ENCODE measurements at places on chromosomes 16 and 17.
A peak's percentile ranks its signal among the peaks of the same experiment; 100 is the strongest.

DNA sequence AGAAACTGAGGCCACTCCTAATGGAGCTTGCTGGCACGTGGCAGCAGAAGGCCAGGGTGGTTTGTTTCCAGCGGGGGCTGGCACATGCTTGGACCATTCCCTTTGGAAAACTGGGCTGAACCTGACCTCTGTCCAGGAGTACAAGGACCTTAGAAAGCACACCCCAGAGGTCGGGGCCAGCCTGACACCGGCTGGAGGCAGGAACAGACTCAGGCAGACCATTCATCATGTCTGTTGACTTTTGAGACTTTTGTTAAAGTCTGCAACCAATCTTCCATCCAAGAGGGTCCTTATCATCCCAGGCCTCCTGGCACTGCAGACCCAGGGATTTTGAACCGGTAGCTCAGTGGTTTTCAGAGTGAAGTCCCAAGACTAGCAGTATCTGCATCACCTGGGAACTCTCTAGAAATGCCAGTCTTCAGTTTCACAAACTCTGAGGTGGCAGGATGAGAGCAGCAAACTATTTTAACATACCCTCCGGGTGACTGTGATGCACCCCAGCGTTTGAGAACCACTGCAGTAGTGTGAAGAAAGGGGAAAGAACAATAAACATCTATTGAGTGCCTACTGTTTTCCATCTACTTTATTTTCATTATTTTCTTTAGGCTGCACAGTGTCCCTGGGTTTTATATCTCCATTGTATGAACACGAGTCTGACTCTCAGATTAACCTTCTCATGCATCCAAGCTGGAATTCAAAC is 145.3 kb upstream of the PLCG2 start:
- DNase-seq = no peak

- DNase-seq = no peak
Observed at GRCh38 chr17:10271106-10271562, 72.7 kb upstream of the GAS7 start.

- no peak for DNase-seq
Observed at GRCh38 chr17:31314782-31315100, 887 bp upstream of the EVI2B start.

GRCh38 chr16:77376358-77376757 is 58.5 kb downstream of the ADAMTS18 start:
- DNase-seq = no peak

GRCh38 chr17:65123757-65124675 is 13.2 kb upstream of the RGS9 start:
- DNase-seq = no peak

- no peak for DNase-seq
Observed at GRCh38 chr17:31381165-31381668, 10.3 kb upstream of the RAB11FIP4 start.

- peak; percentile 55 for DNase-seq
Observed at GRCh38 chr16:63998-64913, 8.2 kb downstream of the RHBDF1 start.

- no peak for DNase-seq
Observed at GRCh38 chr17:28675980-28676379, 14.0 kb downstream of the SUPT6H start.

GRCh38 chr17:82679586-82680465 is 18.7 kb downstream of the RAB40B start:
- DNase-seq = no peak

- DNase-seq = no peak
Observed at GRCh38 chr17:32819035-32819434, 57.9 kb downstream of the MYO1D start.

DNA sequence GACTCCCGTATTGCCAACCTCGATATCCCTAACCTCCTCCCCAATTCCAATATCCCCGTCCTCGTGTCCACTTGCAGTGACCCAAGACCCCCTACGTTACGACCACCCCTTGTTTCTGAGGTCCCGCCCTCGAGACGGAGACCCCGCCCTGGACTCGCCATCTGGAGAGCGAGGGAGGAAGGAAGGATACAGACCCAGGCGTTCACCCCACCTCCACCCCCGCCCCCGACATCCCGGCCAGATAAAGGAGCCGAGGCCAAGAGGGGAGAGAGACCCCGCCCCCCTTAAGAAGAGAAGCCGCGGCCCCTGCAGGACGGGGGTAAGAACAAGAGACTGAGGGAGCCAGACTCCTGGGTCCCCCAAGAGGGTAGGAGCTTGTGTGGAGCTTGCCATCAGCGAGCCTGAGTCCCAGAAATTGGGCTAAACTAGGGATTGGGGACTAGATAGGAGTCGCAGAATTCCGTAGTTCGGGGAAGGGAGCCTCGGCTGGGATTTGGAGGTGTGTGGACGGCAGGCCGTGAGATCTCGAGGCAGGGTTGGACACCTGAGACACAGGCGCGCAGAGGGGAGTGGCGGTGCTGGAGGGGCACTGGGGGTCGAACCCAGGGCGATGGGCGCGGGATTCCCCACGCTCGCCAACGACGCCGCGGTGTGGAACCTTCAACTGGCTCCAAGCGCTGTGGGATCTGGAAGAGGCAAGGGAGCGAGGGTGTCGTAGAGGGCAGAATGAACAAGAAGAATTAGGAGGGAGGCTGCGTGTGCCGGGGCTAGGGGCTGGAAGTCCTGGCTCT is at the start of gene BCL6B:
BCL6B (plus strand) TSS at position 270 of the 791 bp plus-strand sequence. CDS start 622 bp downstream, outside the sequence.
- DNase-seq = no peak

- DNase-seq = peak; percentile 46
Observed at GRCh38 chr16:57531635-57532265, 4.6 kb downstream of the CCDC102A start.

- DNase-seq = no peak
Observed at GRCh38 chr17:35284955-35285354, 42.1 kb downstream of the SLFN5 start.

GRCh38 chr16:53924331-53925106 is 220.6 kb downstream of the FTO start:
- no peak for DNase-seq

DNA sequence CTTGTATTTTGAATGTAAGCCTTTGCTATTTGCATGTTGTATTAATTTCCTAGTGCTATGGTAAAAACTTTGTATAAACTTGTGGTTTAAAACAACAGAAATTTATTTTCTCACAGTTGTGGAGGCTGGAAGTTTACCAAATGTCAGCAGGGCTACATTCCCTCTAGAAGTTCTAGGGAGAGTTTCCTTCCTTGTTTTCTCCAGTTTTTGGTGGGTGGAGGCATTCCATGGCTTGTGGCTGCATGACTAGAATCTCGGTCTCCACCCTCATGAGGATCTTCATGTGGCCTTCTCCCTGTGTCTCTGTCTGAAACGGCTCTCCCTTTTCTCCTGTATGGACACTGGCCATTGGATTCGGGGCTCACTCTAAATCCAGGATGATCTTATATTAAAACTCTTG is 482.2 kb upstream of the GOT2 start:
- DNase-seq = no peak

GRCh38 chr17:65228287-65228686 is 91.1 kb downstream of the RGS9 start:
- DNase-seq = no peak

DNA sequence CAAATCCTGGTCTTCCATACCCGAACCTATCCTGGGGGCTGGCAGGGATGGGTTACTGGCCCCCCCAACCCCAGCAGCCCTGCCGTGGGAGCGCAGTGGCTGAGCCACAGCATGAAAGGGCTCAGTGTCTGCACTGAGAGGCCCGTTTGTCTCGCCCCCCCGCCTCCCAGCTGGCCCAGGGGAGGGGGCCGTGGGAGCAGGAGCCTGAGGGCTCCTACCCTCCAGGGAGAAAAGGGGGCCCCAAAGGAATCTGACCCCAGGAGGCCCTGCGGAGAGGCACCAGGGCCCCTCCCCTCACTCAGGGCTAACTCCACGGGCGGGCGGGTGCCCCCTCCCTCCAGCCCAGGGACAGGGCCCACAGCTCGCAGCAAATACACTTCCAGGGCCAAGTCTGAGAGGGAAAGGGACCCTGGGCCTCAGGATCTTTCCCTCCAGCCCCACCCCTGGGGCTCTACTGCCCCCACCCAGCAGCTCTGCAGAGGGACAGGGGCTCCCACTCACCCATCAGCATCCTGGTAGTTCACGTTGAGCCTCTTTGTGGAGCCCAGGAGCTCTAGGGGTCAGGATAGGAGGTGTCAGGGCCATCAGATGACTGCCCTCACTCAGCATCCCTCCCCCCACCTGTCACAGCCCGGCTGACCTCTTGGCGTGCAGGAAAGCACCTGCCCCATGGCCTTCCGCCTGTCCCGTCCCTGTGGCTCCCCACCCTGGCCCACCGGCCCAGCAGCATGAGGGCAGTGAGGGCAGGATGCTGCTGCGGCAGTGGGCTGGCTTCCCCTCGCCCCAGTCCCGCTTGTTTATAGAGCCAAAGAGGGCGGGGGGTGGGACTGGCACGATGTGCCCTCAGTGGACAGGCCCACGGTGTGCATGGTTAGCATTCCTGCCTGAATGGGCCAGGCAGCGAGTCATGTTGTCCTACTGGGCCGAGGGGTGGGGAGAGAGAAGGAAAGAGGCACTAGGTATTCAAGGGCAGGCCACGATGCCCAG is 7.3 kb downstream of the CASKIN2 start:
- DNase-seq = no peak

DNA sequence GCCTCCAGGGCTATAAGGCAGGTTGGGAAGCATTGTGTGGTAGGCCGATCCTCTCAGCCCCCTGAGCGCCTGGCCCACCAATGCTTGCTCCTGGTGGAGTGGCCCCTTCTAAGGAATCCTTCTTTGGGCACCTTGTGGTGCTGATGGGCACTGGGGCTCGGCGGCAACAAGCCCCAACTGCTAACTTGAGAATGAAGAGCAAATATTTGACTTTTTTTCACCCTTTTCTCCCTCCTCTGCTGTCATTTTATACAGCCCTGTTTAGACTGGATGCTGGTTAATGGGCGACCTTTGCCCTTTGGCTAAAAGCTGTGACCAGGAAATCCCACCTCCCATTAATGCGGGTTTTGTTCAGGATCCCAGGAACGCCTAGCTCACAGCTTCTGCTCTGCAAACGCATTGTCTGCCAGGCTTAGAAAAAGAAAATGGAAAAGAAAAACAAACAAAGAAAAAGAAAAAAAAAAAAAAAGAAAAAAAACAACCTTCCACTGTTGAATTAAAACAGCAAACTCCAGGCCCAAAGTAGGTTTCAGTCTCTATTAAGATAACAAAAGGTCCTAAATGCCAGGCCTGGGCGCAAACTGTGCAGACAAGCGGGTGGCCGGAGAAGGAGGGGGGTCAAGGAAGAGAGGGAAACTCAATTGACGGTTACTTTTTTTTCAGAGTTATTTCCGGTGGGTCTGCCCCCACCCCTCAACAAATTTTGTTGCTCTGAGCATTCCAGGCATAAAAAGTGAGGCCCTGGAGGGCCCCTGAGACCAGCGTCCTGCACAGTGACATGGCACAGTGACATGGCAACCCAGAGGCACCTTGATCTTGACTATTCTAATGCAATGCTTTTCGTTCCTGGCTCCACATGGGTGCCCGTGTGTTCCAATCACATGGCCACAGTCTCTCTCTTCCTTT is 301.4 kb downstream of the MAF start:
- no peak for DNase-seq

Data from sigmoid colon (tissue), 7 donors.